Glomerular endothelial cell (primary cell): ENCODE measurements at places on chromosomes 7 and 10. TPM values are rescaled to one million over a fixed set of nuclear protein-coding genes. Genes with fewer than 3 reads are reported as not detected.

TMEM184A gene
- total RNA-seq = 0.64 and 0.68 TPM in 2 replicates

VSTM4 gene
- 0.15 and 0.35 TPM in 2 replicates for total RNA-seq

OR2A42 gene
- not detected in 2 replicates for total RNA-seq

GIMAP5 gene
- total RNA-seq = 27.1 and 28.6 TPM in 2 replicates

CFAP70 gene
- total RNA-seq = 0.39 and 0.41 TPM in 2 replicates

TSPAN33 gene
- total RNA-seq = 0.18 and 0.68 TPM in 2 replicates

MET gene
- total RNA-seq = 24.2 and 24.4 TPM in 2 replicates

PTN gene
- total RNA-seq = 1.9 and 2.3 TPM in 2 replicates

SPDYE9 gene
- total RNA-seq = not detected in 2 replicates

SLC26A5 gene
- total RNA-seq = not detected in 2 replicates

CHN2 gene
- total RNA-seq = 6.9 and 7.0 TPM in 2 replicates

ANKRD30A gene
- total RNA-seq = not detected in 2 replicates

CAPZA2 gene
- total RNA-seq = 111 and 128 TPM in 2 replicates

HABP2 gene
- total RNA-seq = 0.18 and 0.48 TPM in 2 replicates

GOLGA7B gene
- total RNA-seq = not detected in 2 replicates
